ENCODE measurements at places on chromosomes 3 and 15.

- no peak for DNase-seq
Observed at GRCh38 chr3:7249493-7250076, 388.7 kb downstream of the GRM7 start.

DNA sequence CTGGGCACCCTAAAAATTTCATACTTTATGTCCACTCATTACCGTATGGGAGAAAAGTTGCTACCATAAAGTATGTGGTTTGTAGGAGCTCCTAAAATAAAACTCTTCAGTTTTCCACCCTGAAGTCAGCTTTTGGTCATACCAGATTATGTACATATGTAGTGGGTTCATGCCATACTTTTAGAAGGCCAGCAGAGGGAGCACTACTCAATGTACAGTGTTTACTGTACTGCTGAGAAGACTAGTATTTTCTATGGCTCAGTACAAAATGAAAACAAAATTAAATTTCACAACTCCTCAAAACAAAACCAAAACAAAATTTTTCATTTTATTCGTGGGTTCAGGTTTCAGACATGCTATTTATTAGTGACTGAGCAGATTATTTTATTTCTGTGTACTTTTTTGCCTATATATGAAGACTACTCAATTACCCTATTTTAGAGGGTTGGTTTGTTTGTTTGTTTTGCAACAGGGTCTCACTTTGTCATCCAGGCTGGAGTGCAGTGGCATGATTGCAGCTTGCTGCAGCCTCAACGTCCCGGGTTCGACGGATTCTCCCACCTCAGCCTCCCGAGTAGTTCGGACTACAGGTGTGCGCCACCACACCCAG lies 24.3 kb downstream of the NXPE3 start:
- peak; percentile 53 for DNase-seq

GRCh38 chr3:100059472-100059871 lies 54.8 kb downstream of the FILIP1L start:
- DNase-seq = no peak

DNA sequence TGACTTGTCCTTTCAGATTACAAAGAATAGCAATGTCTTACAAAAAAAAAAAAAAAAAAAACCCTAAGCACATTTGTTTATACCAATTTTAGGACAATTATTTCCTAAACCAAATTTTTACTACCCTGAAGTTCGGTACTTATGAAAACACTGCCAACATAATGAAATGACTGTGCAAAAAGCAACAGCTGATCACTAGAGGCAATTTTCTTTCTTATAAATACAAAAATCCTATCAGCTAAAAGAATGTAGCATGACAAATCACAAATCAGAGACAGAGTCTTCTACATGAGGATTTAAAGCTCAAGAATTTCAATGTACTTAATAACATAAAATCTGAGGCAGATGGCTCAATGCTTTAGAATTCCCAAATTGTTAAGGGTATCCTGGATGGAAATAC lies 191.8 kb downstream of the MAGI1 start:
- DNase-seq = no peak

DNA sequence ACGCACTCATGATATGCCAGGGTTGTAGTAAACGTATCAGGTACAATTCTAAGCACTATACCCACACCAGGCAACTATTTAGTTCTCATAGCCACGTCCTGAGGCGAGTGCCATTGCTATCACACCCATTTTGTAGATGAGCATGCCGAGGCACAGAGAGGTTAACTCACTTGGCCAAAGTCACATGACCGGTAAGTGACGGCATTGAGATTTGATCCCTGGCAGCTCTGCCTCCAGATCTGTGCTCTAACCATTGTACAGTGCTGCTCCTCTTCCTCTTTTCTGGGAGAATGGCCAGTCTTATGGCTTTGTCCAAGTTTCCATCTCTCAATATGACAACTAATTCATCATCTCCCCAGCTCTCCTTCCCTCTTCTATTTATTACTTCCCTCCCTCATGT lies 18.9 kb upstream of the ATP2B2 start:
- DNase-seq = no peak

- DNase-seq = no peak
Observed at GRCh38 chr3:62403765-62404164, 30.4 kb upstream of the FEZF2 start.

DNA sequence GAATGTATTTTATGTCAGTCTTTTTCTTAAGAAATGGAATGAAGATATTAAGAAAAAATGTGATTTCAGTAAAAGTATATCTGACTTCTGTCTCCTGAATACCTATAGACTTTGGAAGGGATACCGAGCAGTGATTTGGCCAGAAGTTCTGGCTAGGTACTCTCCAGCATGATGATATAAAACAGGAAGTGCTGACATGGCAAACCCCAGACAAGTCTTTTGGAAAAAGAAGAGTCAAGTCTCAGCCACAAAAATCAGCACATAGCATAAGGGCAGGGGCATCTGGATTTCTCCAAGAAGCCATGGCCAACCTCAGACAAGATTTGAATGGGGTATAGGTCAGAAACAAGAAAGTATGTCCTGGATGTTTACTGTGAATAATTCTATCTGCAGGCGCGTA lies 643.3 kb upstream of the ARRDC4 start:
- no peak for DNase-seq

DNA sequence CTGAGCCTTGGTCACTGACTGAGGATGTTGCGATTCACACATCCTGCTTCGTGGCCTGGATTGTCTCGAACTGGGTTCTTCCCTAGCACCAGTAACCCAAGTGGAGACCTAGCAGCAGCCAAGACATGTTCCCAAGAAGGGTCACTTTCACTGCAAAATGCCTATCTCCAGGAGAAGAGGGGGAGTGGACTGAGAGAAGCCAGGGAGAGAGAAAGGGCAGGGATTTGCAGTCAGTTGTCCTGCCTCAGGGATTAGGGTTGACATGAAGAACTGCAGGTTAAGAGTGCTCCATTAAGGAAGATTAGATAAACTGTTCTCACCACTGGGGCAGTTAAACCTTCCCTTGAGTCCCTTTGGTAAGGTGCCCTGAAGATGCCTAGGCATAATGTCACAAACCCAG lies 5.7 kb upstream of the CD276 start:
- DNase-seq = no peak

DNA sequence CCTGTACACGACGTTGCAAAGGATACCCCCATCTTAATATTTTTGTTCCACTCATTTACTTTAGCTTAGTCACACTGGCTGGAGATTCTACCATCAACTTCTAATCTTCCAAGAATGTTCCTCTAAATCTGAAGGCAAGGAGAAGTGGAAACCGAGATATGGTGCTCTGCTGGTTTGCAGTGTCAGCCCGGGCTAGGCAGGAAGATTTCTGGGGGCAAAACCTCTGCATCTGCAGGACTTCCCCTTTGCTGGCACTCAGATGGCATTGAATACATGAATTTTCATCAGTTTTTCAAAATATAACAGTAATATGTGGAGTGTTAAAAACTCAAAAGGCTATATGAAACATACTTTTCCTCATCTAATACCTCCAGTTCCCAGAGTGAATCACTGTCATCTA lies 240.4 kb downstream of the RPLP1 start:
- no peak for DNase-seq

- no peak for DNase-seq
Observed at GRCh38 chr15:50107591-50108408, 11.2 kb downstream of the ATP8B4 start.

GRCh38 chr3:56917361-56918110 lies 115.8 kb upstream of the ARHGEF3 start:
- DNase-seq = no peak

DNA sequence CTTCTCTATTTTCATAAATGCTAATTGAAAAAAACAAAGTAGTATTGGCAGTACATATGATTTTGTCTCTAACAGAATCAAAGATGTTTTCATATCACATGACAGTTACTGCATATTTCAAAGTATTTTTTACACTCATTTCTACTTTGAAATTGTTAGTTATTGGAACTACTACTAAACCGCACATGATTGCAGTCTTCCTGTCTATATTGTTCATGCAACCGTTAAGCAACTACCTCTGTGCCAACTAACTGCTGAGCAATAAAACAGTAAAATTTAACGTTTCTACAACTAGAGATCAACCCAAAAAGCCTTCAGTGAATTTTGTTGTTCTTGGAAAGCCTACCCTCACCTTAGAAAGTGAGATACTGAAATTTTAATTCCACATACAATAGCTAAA lies 64.2 kb downstream of the DMXL2 start:
- no peak for DNase-seq

DNA sequence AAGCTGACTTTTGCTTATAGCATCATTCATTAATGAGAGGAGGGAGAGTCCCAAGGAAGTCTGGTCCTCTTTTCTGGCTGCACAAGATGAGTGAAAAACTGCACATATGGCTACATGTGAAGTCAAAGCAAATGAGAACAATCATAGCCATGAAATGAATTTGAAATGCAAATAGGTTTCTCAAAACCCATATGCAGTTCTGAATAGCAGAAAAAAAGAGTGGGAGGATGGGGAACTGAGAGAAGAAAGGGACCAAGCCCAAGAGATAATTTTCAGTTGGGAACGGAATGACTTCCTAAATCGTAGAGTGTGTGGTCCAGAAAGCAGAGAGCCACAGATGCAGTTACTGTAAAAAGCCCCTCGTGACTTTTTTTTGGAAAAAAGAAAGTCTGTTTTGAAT lies 66.3 kb downstream of the GTPBP8 start:
- no peak for DNase-seq

- DNase-seq = no peak
Observed at GRCh38 chr15:52559022-52559421, 9.8 kb downstream of the ARPP19 start.

DNA sequence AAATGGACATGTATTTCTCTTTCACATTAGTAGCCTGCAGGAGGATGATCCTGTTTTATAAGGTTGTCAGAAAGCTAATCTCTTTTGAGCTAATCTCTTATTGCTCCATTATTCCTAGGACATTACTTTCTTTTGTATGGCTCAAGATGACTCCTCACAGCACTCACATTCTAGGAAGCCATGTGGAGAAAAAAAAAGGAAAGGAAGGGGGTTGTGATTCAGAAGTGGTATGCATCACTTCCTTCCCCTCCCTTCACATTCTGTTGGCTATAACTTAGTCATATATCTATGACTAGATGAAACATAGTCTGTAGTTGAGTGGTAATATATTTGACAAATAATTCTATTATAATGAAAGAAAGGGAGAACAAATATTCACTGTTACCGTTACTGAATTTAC lies 168.8 kb upstream of the TTC14 start:
- no peak for DNase-seq

- no peak for DNase-seq
Observed at GRCh38 chr3:5579946-5580345, 392.4 kb downstream of the EDEM1 start.

- DNase-seq = no peak
Observed at GRCh38 chr3:179476215-179476614, 24.9 kb upstream of the GNB4 start.

GRCh38 chr15:78634210-78635145 lies 6.5 kb downstream of the CHRNB4 start:
- no peak for DNase-seq

DNA sequence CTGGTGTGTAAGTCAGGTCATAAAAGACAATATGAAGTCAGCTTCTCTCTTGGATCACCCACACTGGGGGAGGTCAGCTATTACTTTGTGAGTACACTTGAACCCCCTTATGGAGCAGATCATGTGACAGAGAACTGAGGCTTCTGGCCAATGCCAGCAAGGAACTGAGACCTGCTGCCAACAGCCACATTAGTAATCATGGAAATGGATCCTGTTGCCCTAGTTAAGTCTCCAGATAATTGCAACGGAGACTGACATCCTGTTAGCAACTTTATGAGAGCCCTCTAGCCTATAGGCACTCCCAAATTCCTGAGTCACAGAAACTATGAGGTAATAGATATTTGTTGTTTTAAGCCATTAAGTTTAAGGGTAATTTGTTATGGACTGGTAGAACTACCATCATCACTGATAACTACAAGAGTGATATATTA lies 110.4 kb upstream of the GMNC start:
- no peak for DNase-seq

GRCh38 chr3:61610316-61610715 lies 48.9 kb downstream of the PTPRG start:
- no peak for DNase-seq
